ENCODE measurements at places on chromosomes 6 and 20.

GRCh38 chr20:50709636-50709973, 18.3 kb upstream of the RIPOR3 start:
- DNase-seq, result no peak

DNA sequence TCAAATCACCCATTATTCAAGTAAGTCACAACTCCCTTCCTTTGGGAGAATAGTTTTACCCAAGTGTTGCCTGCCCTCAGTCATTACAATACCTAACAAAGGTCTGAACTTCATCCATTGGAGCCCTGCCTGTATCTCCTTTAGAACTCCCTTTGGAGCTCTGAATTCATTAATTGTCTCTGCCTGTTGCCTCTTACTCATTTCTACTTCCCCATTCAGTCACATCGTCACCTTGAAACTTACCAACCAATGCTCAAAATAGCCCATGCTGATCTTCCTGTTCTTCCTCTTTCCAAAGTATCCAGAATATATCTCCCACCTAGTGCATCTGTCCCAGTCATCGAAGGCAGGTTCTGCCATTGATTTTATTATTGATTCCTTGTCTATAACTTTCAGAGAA, 120.7 kb upstream of the ADGRF1 start:
- no peak for DNase-seq

DNA sequence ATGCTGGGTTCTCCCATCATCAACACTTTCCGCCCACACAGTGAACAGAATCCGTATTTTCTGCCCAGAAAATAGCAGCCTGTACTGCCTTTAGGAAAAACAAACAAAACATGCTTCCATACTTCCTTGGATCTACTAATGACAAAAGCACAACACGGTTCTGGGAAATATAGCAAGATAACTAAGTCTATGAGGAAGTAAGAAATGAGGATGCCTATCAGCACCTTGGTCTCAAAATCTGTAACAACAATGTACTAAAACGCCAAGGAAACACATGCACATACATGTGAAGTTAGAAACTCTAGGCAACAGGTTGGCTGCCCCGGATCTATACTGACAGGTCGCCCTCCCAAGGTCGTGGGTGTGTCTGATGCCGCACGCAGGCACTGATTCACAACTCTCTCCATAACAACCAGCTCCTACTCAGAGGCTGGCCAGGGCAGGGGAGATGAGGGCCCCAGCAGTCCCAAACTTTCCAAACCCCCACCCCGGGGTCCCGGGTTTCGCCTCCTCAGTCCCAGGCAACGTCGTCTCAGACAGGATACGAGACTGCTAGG, 710 bp downstream of the BTBD9 start:
- DNase-seq, result peak; percentile 68

DNA sequence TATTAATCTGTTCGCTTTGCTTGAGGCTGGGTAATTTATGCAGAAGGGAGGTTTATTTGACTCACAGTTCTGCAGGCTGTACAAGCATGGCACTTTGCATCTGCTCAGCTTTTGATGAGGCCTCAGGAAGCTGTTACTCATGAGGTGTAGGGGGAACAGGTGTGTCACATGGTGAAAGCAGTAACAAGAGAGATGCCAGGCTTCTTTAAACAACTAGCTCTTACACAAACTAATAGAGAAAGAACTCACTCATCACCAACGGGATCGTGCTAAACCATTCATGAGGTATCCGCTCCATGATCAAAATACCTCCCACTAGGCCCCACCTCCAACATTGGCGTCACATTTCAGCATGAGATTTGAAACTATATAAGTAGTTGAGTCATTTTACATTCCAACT, 34.4 kb upstream of the GCLC start:
- no peak for DNase-seq

GRCh38 chr6:114049367-114049966, 78.5 kb upstream of the HDAC2 start:
- no peak for DNase-seq

- peak; percentile 93 for DNase-seq
Measured at GRCh38 chr20:24672886-24673677, 203.7 kb downstream of the SYNDIG1 start.

DNA sequence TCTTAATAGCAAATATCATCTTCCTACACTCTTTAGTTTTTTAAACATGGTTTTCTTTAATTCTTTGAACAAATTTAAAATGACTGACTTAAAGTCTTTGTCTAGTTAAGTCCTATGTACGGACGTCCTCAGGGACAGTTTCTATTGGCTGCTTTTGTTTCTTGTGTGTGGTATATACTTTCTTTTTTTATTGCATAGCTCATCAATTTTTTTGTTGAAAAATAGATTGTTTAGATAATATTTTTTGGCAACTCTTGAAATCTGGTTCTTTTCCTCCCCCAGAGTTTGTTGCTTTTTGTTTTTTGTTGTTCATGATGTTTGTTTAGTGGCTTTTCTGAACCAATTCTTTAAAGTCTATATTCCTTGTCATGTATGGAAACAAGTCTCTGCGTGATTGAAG, 479.8 kb downstream of the PREX1 start:
- no peak for DNase-seq

GRCh38 chr6:164286011-164286410, 871.5 kb downstream of the QKI start:
- no peak for DNase-seq

DNA sequence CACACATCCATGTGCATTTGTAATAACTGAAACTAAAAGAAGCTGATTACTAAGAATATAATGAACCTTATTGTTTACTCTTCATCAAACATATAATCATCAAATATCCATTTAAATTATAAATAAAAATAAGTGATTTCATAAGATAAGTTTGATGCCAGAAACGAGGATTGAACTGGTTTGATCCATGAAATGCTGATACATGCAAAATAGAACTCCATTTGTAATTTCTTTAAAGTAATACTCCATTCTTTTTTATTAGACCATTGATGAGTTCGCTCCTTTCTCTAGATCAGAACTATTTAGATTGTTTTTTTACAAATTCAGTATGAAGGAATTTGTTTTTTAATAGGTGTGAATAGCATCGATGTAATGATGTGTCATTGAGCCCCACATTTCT, 57.6 kb downstream of the EYS start:
- no peak for DNase-seq

GRCh38 chr6:148451690-148452089, 109.1 kb downstream of the SASH1 start:
- DNase-seq, result peak; percentile 69

- no peak for DNase-seq
Measured at GRCh38 chr6:82245376-82245775, 2.2 kb downstream of the IBTK start.

GRCh38 chr6:152267967-152268845, 369.0 kb downstream of the SYNE1 start:
- DNase-seq, result peak; percentile 60

GRCh38 chr20:370151-370600, 10.4 kb upstream of the TRIB3 start:
- DNase-seq, result no peak

GRCh38 chr6:99093456-99094190, 145.9 kb upstream of the FBXL4 start:
- DNase-seq, result no peak

GRCh38 chr6:17130786-17131185, 28.9 kb downstream of the STMND1 start:
- no peak for DNase-seq

GRCh38 chr6:53100561-53100960, 35.4 kb downstream of the FBXO9 start:
- DNase-seq, result no peak

DNA sequence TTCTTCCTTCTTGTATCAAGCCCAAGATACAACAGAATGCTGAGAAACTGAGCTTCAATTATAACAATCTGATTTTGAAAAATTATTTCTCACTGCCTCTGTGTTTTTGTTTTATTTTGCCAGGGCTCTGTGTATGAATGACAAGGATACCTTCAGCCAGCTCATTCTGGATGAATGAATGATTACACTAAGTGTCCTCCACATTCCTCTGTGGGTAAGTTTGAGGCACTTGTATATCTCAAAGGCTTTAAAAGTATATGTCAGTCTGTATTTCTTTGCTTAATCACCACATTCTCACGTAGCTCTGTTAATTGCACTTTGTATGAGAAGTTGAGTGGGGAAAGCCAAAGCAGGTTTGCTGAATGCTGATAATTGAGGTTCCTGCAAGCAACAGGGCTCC, 95.1 kb downstream of the TIAM2 start:
- DNase-seq, result no peak

DNA sequence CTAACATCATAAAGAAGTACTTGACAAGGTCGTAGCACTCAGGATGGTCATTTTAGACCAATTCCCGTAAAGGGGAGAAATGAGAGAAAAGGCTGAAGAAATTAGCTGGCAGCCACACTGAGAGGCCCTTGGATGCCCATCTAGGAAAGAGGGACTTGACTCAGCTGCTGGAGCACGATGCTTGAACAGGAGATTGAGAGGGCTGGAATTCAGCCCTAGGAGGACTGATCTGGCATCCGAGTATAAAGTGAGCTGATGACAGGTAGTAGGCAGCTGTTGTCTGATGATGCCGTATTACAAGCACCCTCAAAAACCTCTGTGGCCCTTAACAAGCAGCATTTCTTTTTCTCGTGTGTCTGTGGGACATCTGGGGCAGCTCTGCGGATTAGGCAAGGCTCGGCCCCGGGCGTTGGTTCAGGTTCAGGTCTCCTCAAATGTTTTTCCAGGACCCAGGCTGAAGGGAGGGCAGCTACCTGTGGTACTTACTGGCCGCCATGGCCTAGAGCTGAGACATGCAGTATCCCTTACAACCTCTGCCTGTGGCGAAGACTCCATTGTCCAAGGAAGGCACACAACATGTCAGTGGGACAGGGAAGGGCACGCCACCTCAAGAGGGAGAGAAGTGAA, 219.6 kb upstream of the SNX9 start:
- no peak for DNase-seq

DNA sequence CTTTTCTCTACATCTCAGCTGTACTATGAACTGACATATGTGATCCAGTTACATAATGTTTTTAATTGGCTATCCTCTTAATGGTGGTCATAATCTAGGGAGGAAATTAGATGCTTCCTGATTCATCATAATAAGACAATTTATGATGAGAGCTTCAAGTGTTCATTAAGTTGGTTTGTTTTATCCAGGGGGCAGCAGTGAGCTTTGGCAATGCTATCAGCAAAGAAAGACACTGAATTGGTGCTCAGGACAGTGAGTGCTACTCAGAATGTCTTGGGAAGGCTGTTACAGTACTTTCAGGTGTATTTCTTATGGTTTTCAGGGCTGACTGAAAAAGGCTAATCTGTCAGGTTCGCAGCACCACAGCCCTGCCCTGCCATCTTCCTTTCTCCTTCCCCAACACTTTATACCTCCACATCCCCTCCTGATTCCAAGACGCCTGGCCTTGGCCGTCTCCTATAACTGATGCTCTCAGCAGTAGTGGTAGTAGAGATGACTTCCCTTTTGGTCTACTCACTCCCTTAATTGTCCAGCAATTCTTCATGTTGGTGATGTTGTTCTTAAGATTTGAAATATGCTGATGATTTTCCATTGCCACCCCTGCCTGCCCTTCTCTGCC, 67.0 kb upstream of the TNFAIP3 start:
- peak; percentile 77 for DNase-seq

DNA sequence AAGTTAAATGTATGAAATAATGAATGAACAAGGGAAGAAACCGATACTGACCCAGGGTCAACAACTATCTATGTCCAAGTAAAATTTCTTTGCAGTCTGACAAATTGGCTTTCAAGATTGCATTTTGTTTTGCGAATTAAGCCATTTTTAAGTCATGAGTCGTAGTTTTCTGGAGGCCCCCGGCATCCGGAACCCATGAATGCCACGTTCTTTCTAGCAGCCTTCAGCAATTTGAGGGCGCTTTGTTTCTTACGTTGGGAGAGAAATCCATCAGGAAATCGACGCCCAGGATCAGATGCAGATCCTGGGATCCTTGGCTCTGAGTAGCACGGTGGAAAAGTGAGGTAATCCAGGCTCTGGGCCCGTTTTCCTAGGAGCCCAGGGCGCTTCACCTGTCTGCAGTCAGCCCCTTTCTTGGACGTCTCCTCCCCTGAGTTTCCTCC, 309 bp upstream of the ABRACL start:
- no peak for DNase-seq

DNA sequence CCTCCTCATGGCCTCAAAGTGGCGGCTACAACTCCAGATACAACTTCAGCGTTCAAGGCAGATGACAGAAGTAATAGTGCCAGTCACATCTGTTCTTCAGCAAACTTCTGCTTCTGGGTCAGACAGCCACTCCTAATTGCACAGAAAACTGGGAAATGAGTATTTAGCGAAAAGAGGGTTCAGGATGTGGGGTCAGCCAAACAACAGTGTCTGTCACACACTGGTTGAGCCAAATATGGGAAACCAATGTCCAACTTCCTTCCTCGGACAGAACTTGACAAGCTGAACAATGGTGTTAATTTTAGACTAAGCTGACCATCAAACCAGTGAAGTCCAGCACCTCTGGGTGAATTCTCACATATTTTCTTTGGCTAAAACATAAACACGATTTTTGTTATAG, 22.1 kb downstream of the NUDT3 start:
- no peak for DNase-seq

DNA sequence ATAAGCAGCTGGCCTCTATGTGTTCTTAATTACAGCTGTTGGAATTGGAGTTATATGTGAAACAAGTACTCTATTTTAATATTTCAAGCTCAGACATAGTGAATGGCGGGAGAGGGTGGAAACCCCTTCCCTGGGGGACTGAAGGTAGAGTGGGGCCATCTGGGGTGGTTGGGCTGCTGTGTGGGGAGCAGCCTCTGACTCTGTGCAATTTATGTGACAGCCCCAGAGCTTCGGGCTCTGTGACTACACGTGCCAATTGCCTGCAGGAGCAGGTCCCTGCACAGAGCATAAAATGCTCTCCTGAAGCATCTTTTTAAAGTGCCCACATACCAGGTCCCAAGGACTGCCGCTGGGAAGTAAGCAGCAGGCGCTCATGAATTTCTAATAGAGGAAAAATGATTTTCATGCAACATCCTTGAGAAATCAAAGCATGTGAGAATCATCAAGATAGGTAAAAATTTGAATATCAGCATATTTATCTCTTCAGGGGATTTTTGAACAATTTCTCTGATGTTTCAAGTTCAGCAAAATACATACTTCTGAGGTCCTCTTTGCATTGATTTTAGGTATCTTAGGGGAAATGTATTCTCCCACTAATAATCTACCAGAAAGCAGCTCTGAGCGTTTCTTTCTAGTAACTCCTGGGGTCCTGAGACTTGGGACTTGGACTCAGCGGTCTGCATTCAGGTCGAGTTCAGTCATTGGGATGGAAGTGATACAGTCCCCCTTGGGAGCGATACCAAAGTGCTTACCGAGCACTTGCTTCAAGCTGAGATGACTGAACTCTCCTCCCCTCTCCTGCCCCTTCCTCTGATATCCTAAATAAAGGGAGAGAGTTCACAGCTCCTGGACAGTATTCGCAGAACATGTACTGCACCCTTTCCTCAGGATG, 40.0 kb downstream of the ALDH8A1 start:
- DNase-seq, result no peak

DNA sequence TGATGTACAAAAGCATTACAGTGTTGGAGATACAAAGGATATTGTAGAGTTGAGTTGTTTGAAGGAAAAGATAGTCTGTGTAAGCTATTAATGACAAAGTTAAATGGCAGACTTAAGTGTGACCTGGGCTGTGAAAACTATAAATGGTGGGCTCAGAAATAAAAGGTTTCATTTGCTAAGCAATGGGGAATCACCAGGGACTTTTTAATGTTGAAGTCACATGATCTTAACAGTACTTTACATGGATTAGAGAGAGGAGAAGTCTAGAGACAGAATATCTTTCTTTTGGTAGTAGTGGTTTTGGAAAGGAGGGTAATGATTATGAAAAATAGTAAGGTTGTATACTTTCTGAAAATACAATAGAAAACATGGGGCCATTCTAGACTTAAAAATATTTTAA, 67.1 kb downstream of the SCAF8 start:
- no peak for DNase-seq

GRCh38 chr6:27839626-27840475, 72.3 kb downstream of the OR2B2 start:
- DNase-seq, result peak; percentile 91
